IPS DF 19.7 (cell line): ENCODE measurements at places on chromosomes 7 and 10.

DNA sequence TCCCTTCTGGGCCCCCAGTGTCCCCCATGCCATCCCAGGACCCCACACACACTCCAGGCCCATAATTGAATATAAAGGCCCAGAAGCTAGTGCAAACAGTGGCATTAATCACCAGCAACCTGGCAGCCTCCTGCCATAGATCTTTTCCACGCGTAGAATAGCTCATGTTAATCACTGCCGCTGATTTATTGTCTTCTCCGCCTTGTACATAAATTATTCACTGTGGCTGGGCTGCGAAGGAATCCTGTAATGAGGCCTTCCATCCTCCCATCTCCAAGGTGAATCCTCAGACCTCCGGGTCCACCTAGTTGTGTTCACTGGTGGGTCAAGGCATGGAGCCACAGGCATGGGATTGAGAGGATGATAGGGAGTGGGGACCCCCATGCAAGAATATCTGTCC is 33.2 kb downstream of the KAZALD1 start:
- DNase-seq: no peak

DNA sequence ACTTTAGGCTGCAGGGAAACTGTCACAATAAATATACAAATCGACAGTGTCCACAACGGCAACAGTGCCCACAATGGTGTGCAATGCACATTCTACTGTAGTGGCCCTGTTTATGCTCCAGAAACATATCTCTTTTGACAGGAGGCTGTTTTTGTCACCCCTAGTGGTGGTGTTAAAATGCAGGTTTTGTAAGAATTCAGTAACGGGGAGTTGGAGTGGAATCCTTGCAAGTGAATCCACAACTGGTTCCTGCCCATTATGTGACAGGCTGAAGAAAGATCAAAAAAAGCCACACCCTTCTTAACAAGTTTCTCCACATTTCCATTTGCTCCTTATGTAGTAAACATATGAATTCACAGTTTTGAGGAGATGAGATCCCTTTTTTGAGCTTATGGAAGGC is 58.5 kb downstream of the BEND7 start:
- DNase-seq: no peak

DNA sequence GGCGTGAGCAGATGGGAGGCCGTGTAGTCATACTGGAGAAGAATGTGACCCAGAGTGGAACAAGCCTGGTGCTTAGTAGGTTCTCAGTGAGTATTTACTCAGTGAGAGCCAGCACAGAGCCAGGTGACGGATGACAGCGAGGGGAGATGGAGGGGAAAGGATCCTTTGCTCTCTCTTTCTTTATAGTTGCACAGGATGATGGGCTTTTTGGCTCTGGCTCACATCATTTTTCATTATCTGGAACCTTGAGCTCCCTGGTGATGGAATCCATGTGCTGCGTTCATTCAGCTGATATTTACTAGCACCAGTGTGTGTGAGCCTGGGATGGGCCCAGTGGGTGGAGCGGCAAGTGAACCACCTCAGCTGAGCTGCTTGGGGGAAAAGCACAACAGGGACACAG is 17.2 kb downstream of the BTBD16 start:
- DNase-seq: no peak

DNA sequence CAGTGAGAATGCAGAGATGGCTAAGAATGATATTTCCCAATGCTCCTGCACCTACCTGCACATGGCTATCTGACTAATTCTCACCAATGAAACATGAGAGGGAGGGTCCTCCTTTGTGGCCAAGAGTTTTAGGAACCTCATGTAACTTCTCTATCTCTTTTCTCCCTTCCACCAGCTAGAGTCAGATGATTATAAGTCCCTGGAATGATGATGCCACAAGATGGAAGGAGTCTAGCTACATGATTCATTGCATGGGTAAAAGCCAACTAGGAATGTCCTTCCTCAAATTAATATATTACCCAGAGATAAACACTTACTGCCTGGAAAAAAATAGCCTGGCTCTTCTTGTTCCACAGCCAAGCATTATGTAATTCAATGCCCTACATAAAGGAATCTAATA is 55.1 kb upstream of the AASS start:
- no peak for DNase-seq

DNA sequence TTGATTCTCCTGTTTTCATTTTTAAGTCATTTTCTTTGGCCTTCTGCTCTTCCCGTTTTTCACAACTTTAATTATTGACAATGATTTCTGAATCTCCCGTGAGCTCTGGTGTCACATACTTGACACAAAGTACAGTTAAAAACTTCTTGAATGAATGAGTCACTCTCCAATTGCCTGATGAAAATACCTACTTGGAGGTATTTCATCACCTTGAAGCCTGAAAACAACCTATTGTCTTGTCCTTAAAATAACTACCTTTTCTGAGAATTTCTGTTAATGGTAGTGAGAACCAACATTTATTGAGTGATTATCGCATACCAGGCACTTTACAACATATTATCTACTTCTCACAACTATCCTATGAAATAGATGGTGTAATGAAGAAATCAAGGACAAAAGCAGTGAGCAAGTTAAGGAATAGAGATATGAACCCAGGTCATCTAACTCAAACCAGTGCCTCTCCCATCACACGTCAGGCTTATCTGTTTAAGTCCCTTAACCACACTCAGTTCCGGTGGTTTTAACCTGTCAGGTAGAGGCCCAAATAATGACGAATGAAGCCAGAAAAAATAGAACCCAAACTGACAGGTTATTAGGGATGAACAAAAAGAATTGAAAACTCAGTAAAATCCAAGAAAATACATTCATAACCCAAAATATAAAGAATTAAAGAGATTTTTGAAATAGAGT is 11.6 kb downstream of the BET1 start:
- DNase-seq: no peak

GRCh38 chr7:142716596-142716995 is 32.7 kb upstream of the PRSS1 start:
- DNase-seq: no peak

DNA sequence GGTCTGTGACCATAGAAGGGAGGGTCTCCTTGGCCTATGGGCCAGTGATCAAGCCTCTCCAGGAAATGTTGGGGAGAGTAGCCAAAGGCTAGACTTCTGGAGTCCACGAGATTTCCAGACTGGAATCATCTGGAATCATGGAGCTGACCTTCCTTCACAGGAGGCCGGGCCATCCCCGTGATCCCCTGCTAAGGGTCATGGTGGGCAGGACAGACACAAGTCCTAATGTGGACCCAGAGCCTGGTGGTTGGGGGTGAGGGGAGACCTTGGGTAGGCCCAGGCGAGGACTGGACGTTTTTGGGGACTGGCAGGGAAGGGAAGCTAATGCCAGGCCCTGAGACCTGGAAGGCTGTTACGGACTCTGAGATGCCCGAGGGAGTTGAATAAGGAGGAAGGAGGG is 9.8 kb upstream of the GRID1 start:
- DNase-seq: no peak

DNA sequence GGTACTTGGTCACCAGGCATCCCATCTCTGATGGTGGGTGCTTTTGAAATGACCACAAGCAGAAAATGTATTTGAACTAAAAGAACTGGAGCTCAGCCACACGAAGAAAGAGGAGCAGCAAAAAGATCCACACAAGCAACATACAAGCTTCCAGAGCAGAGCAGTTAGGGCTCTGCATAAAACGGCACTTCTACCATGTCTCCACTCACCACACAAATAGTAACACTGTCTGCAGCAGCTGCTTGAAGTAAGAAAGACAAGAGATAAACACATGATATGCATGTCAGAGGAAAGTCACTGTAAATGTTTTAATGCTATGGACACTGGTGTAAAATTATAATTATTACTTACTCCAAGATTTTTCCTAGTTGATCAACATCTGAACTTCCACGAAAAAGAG is 32.5 kb upstream of the FAM133B start:
- DNase-seq: no peak

DNA sequence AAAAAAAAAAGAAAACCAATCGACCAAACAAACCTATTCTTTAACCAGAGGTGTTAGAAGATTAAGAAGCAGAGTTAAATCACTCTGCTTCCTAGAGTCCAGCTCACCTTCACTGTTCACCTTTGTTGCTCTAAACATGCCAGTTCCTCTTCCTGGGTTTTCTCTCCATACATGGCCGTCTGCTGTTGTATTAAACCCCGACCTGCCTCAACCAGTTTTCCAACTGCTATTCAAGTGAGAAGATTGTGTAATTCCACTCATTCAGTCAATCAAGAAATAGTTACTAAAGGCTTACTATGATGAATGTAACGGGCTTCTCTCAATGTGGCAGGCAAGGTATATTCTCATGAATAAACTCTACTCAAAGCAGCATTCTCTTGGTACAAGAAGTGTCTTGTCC is 8.8 kb downstream of the AASS start:
- DNase-seq: no peak

DNA sequence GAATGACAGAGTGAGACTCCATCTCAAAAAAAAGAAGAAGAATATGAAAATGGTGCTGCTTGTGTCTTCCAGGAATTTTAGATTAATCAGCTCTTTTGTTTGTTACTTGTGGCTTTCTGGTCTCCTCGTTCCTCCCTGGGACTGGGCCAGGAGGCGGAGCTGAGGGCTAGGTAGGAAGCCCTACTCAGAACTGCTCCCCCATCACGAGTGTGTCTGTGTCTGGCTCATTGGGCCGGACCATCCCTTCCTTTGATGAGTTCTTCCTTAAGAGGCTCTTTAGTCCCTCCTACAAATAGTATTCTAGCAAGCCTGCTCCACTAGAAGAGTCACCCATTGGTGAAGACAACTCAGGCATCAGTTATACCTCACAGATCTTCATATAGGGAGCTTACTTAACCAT is 56.8 kb upstream of the YAE1 start:
- DNase-seq: no peak

DNA sequence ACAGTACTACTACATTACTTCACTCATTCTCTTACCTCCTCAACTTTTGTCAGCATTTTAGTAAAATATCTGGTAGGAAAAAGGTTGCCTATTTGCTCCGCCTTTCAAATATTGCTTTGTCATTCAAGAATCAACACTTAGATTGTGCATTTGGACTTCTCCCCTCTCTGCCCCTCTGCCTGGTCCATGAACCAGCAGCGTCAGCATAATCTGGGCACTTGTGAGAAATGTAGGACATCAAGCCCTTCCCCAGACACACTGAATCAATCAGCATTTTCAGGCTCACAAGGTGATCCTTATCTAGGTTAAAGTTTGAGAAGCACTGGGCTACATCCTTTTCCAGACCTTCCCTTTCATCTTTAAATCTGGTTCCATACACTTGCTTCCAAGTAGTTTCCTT is 16.3 kb downstream of the SLC13A1 start:
- DNase-seq: no peak

GRCh38 chr7:26460351-26461085 is 168.9 kb downstream of the SNX10 start:
- no peak for DNase-seq

- DNase-seq: no peak
Observed at GRCh38 chr10:118980135-118980865, 49.2 kb upstream of the NANOS1 start.
